ENCODE measurements at places on chromosomes 12 and 14.

DNA sequence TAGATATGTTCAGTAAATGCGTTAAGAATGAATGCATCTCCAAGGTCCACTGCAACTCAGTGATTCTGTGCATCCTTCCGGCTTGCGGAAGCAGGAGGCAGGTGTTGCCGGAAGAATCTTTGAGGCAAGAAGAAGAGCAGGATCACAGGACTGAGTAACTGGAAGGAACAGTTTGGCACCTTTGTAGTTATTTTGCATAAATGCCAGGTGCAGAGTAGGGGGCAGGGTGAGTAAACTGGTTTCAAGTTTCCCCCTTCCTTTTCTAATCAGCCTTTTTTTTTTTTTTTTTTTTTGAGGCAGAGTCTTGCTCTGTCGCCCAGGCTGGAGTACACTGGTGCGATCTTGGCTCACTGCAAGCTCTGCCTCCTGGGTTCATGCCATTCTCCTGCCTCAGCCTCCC, 22.3 kb downstream of the DYRK4 start:
- DNase-seq = no peak

- DNase-seq = no peak
Measured at GRCh38 chr12:80422550-80422949, 21.5 kb upstream of the PTPRQ start.

- no peak for DNase-seq
Measured at GRCh38 chr12:93484315-93484981, 17.1 kb downstream of the MRPL42 start.

GRCh38 chr14:100739306-100739705, 12.6 kb downstream of the DLK1 start:
- no peak for DNase-seq

GRCh38 chr12:18277196-18277595, 15.9 kb downstream of the PIK3C2G start:
- no peak for DNase-seq

GRCh38 chr14:61051051-61051450, 70.0 kb downstream of the SLC38A6 start:
- DNase-seq = no peak

- DNase-seq = no peak
Measured at GRCh38 chr14:37579274-37579673, 15.8 kb downstream of the FOXA1 start.

GRCh38 chr14:24607081-24607480, 2.4 kb downstream of the GZMH start:
- DNase-seq = no peak

DNA sequence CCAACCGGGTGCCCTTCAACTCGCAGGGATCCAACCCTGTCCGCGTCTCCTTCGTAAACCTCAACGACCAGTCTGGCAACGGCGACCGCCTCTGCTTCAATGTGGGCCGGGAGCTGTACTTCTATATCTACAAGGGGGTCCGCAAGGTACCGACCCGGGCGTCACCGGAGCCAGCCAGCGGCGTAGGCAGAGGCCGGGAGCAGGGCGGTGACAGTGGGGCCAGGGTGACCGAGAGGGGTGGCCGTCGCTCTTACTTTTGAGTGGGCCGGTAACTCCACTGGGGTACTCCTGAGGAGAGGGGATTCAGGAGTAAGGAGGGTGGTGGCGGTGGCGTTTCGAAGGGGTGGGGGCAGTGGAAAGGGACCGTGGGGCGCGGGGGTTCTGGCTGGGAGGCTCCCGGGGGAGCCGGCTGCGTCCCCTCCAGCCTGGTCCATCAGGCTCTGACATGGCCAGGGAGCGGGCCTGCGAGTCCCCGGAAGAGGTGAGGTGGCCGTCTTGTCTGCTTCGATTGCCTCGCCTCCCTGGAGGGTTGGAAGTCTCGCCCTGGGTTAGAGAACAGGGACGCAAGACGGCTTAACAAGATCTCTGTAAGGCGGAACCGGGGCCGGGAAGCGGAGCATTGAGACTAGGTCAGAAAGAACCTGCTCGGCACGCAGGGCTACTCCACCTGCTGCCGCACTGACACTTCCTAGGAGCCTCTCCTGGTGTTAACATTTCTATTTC, 491 bp downstream of the WDR20 start:
- no peak for DNase-seq

DNA sequence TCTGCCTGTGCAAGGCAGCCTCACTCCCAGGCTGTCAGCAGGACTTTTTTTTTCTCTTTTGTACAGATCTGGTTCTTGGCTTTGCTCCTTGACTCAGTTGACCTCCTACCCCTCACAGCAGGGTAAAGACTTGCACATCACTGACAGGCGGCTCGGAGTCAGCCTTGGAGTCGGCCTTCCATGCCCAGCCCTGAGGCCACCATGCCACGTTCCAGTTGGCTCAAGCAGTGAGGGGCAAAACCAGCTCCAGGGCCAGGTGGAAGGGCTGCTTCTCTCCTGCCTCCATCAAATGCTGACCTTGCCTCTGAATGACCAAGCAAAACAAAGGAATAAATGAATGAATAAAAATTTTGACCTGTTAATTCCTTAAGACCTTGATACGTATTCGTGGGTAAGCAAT, 27.6 kb downstream of the JAG2 start:
- no peak for DNase-seq

DNA sequence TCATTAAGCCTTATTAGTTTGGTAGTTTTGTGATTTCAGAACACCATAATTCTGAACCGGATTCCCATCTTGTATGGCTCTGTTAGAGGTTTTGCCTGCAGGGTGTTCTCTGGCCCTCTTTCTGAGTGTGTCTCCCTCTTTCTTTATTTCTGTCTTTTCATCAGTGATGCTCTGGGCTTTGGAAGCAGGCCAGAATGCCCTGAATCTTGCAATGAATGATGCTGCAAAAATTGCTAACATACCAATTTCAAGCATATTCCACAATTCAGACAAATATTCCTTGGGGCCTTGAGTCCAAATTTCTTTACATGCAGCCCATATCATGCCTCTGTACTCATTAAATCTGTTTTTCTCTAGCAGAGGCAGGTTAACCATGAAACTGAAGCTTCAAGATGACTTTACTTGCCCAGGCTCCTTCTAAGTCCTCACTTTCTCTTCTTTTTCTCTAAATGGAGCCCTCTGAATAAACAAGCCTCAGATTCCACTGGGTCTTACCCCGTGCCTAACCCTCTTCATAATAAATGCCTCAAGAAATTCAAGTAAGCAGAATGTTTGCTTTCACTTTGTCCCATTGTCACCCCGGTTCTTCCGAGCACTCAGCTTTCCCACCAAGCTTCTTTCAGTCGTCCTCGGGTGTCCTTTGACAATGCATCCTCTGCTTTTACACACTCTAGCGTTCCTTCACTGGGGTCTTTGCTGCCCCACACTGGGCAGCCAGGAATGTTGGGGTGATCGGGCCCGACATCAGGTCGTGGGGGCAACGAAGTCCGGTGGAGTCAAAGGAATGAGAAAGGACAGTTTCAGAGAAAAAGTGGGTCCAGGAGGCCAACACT, 78.8 kb upstream of the SLC38A4 start:
- peak; percentile 60 for DNase-seq

- no peak for DNase-seq
Measured at GRCh38 chr12:67893022-67893580, 96.1 kb upstream of the IFNG-AS1 start.

DNA sequence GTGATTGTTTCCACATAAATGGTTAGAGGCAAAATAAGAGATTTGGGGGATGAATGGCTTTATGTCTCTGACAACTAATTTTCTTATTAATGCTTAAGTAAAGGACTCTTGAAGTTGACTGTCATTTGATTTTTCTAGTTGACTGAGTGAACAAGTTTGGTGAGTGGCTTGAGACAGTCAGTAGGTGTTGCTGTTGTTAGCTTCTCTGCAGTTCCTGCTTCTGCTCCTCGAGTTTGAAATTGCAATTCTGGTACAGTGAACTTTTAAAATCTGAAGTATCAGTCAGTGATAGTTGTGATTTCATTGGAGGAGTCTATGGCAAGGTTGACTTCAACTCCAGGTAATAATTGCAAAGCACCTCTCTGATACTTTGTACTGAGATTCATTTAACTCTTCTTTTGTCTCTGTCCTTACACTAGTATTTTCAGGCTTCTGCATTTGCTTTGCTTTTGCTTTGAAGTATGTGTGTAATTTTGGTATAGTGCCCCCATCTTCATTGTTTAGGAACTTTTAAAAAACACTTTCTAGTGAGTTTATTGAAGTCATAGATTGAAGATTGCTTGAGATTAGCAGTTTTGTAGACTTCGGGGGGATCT, 415.5 kb downstream of the PCNX1 start:
- no peak for DNase-seq

DNA sequence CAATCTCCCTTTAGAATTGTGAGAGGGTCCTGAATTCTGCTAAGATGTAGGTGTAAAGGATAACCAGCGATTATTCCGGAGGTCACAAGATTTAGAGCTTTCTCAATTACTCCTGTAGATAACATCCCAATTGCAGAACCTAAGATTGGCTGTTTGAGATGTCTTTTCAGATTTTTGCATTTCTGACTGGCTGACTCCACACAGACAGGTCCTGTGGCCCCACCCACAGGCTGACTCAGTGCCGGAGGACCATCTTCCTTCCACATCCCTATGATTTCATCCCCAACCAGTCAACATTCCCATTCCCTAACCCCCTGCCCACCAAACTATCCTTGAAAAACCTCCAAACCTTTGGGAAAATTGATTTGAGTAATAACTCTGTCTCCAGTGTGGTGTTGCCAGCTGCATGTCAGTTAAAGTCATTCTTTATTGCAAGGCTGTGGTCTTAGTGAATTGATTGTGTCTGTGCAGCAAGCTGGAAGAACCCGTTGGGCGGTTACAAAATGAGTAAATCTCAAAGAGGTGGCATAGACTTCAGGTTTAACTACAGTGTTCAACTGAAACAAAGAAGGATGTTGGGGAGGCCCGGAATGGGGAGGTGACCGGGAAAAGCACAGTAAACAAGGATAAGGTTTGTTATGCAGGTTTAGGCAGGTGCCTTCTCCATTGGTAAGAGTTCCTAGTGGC, 10.6 kb downstream of the FNTB start:
- no peak for DNase-seq

DNA sequence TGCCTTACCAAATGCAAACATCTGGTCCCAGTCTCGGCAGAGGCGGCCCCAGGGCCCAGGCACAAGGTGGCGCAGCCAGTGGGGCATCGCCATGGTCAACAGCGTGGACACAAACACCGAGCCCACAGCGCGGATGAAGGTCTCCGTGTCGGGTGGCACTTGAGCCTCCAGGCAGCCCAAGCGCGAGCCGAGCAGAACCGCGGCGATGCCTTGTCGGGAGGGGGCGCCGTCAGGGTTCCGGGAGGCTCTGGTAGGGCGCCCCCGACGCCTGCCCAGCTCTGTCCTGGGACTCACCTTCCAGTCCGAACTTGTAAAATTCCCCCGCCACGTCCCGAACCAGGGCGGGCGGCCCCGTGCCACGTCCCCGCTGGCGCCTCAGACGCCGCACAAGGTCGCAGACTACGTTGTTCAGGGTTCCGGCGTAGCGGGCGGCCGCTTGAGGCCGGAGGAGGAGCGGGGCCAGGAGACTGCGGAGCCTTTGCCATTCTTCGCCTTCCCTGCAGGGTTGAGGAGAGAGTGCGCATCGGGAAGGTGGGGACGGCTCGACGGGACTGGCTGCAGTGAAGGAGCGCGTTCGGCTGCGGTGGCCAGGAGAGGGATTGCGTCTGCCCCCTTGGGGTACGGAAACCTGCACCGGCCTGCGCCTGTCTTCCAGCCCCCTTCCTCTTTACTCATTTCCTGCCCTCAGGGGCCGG, 1.7 kb downstream of the CYP27B1 start:
- no peak for DNase-seq

GRCh38 chr12:47762850-47763465, 4.3 kb upstream of the RAPGEF3 start:
- no peak for DNase-seq

DNA sequence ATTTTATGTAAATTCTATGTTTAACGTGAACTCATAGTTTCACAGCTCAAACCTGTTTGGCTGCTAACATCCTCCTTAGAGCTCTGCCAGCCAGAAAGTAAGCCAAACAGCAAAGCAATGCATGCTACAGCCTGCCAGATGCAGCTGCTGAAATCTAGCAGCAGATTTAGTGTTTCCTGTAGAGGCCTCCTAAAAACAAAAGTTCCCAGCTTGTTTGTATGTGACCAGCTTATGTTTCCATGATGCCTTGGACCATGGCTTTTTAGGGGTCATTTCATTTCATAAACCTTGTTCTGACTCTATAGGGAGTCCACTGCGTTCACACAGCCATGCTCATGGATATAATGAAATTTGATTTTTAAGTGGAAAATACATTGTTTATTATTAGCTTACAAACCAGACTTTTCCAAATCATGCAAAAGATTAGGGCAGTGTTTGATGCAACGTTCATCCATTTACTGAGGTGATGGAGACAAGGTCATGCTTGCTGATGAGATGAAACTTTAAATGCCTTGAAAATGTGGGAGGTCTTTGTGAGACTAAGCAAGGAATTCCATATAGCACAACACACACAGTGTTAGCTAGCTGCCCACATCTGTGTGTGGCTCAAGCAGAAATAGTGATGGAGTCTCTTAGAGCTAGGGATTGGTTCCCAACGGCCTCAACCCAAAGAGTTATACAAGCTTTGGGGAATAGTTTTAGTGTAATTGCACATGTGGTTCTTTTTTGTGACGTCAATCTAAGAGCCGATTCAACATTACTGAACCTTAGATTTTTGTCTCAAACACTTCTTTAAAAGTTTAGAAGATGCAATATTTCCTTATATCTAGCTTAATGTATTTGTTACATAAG, 157.5 kb upstream of the LRIG3 start:
- no peak for DNase-seq

DNA sequence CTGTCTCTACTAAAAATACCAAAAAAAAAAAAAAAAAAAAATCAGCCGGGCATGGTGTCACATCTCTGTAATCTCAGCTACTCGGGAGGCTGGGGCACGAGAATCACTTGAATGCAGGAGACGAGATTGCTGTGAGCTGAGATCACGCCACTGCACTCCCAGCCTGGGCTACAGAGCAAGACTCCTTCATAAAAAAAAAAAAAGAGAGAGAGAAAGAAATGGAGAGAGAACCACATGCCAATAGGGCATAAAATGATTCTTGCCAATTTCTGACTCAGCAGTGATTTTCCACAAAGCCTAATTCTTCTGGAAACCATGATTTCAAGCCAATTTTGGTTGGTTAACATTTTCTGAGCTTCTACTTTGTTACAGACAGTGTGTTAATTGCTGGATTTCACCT, 250.4 kb upstream of the SEL1L start:
- DNase-seq = no peak

DNA sequence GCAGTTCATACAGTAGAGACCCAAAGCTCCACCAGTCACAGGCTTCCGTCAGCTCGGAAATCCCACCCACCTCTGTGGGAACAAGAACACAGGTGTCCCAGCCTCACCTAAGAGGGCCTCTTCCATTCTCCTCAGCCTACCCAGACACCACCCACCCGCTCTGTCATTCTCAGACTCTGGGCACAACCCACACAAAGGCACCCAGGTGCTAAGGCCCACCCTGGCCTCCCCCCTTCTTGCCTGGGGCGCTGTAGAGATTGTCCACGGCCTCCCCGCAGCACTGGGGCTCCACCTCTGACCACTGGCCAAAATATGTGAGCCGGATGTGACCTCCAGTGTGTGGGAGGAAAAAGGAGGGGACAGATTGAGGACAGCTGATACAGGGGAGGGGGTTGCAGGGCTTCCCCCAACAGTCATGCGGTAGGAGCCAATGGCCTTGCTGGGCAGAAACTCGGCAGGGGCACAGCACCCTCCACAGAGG, 14.2 kb downstream of the RPS6KL1 start:
- no peak for DNase-seq

GRCh38 chr12:30016540-30017055, 232.9 kb upstream of the TMTC1 start:
- no peak for DNase-seq

- DNase-seq = no peak
Measured at GRCh38 chr14:58002618-58003017, 136.7 kb upstream of the SLC35F4 start.

GRCh38 chr12:109020146-109020795, 597 bp downstream of the SVOP start:
- DNase-seq = no peak
